ENCODE measurements at places on chromosomes 5 and 9.

DNA sequence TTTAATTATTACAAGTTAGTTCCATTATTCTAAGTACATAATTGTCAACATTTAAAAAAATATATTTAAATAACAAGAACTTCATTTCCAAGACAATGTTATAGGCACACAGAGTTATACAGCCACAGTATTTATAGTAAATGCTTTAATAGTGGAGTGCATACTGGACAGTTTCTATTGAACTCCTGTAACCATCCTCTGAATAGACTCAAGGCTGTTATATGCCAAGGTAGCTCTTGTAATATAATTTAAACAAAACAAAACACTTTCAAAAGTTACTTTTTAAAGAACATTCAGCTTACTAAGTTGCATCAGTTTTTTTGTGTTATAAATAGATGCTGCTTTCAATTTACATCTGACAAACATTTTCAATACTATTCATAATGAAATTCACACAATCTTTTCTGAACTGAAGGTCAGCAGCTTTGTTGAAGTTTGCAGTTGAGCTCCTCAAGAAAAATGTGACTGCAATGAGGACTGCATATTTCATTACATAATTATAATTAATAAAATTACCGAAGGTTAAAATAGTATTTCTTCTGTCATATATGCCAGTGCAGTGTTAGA, 549.9 kb upstream of the CYLC2 start:
- DNase-seq: no peak

DNA sequence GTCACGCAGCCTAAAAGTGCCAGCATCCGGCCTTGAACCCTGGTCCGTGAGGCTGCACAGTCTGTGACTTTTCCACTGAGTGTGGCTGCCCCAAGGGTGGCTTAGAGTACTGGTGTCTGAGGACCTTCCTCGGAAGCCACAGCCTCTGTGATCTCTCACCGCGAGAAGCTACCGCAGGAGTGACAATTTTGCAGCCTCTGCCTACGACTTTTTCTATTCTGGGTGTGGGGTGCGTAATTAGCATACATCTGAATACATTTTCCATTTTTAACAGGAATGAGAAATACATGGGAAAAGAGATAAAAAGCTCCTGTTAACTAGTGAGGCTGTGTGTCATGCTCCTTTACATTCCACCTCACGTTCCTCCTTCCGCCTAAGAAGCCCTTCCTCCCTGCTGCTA, 48.3 kb upstream of the HRH2 start:
- DNase-seq: no peak

- no peak for DNase-seq
Measured at GRCh38 chr5:73352649-73353230, 95.8 kb downstream of the FOXD1 start.

- no peak for DNase-seq
Measured at GRCh38 chr9:77464661-77465060, 183.5 kb downstream of the GNA14 start.

DNA sequence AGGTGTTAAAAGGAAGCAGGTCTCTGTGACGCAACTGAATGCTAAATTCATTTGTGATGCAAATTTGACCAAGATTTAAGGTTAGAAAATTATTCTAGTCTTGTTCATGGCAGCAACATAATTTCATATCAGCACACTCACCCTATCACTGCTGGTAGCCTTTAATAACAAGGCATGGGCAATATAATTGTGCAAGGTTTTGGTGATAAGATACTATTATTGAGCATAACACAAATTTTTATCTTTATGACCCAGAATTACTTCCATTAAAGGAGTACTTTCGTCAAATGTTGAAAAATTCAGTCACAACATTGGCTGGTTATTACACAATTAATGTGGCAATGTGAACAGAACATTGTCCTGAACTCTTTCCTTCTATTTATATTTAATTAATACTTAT, 96.0 kb upstream of the PAM start:
- no peak for DNase-seq

DNA sequence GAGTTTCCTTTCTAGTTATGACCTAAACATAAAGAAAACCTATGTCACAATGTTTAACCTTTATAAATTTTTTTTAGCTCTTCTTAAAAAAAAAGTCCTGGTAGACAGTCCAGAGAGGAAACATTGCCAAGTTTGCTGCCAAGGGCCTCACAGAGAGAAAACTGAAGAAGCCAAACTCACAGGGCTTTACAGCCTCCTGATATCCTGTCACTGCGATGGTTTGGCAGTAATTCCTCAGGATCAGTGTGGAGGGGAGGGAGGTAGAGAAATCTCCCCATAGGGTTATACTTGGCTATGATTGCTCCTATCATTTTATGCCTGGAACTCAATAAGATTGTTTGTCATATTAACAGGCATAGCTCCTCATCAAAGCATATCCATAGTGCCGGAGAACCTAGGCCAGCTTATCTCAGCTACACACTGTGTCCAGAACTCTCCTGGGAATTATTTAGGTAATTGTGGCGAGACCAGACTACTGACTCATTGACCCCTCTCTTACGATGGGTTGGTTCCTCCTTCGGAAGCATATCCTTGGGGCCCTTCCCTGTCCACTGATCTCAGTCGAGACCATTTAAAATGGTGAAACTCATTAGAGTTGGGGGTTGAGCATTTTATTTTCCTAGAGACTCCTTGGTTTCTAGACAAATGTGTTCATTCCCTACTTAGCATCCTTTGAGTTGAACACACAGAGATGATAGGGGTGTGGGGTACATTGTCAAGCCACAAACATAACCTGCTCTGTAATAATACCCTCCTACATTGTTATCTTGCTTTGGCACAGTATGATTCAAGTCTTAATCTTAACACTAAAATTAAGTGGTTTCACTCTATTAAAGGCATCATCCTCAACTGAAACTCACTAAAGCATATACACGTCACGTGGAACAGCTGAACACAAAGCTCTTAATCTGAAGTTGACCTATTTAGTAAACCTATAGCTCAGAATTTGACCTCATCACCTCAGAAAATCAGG, 53.4 kb upstream of the TMC1 start:
- no peak for DNase-seq

GRCh38 chr5:42656651-42657015, 100.0 kb upstream of the CCDC152 start:
- no peak for DNase-seq

- no peak for DNase-seq
Measured at GRCh38 chr9:20925256-20926045, 106.0 kb downstream of the HACD4 start.

DNA sequence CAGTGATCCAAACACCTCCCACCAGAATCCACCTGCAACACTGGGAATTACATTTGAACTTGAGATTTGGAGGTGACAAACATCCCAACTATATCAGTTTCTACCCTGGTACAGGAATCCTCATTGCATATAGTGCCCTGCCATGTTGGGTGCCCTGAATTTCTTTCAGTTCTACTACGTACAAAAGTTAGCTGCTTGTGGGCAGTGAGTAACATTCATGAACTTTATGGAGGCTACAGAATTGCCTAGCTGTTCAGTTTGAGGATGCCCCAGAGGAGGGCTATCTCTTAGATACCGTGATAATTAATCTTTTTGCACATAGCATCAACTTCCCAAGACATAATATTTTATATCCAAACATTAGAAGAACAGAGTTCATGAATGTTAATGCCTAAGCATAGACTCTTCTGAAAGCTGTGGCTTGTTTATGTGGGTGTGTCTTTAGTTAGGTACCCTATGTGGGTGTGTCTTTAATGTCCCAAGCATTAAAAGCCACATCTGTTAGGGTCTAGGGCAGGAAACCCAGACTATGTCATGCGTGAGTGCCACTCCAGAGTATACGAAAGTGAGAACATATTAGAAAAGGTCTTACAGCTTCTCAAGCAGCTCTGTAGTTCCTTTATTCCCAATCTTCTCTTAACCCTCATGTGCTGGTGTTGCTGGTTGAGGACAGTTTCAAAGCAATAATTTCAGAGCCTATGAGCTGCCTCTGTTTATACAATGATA, 47.0 kb upstream of the CHD1 start:
- no peak for DNase-seq

DNA sequence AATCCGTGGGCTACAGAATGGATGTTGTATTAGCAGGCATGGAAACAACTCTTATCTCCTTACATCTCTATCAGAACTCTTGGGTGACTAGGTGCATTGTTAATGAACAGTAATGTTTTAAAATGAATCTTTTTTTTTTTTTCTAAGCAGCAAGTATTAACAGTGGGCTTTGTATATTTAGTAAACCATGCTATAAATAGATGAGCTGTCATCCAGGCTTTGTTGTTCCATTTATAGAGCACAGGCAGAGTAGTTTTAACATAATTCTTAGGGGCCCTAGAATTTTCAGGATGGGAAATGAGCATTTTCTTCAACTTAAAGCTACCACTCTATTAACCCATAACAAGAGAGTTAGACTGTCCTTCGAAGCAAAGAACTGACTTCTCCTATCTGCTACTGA, 233.7 kb upstream of the ADAMTSL1 start:
- no peak for DNase-seq

DNA sequence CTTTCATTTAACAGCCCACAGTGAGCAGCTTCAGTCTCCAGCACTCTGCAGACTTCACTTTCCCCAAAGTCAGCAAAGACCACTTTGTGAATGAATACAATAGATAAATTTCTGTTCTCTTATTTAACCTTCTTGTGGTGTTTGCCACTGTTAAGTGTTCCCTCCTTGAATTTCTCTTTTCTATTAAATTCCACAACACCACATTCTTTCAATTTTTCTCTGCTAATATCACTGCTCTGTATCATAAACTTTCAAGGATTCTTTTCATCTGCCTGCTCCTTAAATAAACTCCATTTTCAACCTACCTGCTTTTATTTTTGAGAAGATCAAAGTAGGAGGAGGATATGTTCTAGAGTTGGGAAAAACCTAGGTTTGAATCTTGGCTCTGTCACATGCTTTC, 739.5 kb upstream of the GRAMD2B start:
- no peak for DNase-seq

DNA sequence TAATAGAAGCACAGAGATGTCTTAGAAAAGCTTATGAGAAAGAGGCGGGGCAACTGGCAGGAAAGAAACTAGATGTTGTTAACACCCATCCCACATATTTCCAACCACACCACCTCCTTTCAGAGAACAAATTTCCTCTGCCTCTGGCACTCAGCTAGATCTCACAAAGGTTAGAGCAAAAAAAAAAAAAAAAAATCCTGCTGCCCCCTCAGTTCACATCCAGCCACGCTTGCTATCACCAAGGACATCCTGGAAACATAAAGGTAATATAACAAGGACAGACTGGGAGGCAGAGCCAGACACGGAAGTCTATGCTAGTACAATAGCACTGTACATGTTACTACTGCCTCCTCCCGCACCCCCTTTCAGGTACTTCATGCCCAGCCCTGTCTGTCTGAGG, 238.0 kb upstream of the PTGER4 start:
- DNase-seq: peak; percentile 15

DNA sequence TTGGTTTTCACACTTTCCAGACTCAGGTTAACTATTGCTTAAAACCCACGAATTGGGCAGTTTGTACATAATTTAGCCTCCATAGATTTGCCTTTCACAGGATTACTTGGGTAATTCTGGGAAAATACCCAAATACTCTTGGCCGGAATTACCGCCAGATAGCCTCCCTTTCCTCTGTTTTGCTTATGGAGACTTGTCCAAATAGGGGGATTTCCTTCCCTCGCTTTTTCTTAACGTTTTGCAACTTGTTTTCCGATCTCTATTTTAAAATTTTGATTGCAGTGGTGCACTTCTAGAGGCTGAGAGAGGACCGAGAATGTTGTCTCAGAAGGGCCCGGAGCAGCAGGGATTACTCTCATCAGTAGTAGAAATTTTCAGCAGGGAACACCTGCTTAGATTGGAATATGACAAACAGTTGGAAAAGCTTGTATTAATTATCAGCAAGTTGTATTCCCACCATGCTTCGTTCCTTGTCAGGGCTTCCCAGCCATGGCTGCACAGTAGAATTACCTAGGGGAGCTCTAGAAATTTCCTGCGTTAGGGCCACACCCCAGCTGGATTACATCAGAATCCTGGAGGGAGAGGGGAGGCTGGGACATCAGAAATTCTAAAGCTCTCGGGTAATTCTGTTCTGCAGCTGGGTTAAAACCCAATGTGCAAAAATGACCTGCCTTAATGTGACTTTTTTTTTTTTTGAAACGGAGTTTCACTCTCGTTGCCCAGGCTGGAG, 329.1 kb downstream of the SH3GL2 start:
- DNase-seq: no peak

DNA sequence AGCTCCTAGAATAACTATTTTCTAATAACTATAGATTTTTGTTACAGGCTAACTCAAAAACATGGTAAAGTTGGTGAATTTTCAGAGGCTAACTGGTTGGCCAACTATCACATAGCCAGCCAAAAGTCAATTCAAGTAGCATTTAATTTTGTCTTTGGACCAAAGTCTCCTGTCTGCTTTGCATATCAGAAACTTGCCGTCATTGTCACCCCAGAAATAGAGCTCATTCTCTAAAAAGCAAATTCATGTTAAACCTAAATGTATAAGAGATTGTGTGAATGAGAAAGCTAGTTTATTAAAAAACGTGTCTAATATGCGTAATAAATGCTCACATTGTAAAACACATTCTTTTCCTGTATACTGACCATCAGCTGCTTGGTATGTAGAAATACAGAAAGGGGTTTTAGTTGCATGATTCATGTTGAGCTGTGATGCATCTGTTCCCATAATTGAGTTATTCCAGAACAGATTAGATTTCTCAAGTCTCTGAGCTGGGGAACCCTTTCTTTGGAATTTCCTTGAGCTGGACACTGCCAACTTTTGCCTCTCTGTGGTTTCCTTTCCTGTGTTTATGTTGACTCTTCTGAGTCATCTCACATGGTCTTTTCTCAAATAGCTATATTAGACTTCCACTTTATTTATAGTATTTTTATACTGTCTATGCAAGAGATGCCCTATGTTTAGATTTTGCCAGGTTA, 7.3 kb downstream of the SRFBP1 start:
- DNase-seq: no peak

DNA sequence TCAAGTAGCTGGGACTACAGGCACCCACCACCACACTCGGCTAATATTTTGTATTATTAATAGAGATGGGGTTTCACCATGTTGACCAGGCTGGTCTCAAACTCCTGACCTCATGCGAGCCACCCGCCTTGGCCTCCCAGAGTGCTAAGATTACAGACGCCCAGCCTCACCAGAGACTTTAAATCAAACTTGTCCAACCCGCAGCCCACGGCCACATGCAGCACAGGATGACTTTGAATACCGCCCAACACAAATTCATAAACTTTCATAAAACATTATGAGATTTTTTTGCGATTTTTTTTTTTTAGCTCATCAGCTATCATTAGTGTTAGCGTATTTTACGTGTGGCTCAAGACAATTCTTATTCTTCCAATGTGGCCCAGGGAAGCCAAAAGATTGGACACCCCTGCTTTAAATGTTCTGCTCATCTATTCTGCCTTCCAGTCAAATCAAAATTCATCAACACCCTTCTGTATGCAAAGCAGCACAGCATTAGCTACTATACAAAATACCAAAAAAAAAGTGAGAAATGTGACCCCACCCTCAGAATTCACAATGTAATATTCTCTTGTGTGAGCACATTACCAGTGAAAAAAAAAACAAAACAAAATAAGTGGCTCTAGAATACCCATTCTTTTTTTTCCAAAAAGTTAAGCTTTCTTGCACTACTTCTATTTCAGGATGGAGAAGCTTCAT, 42.7 kb upstream of the CDC42SE2 start:
- no peak for DNase-seq

Data from stimulated activated CD8-positive, alpha-beta memory T cell treated with anti-CD3 and anti-CD28 coated beads, Interleukin-15, amount 100 ng/mL, for 1 hour (primary cell).